ENCODE measurements at places on chromosomes 11 and 22.

- DNase-seq = no peak
Observed at GRCh38 chr11:118265954-118266353, 1.9 kb upstream of the MPZL2 start.

DNA sequence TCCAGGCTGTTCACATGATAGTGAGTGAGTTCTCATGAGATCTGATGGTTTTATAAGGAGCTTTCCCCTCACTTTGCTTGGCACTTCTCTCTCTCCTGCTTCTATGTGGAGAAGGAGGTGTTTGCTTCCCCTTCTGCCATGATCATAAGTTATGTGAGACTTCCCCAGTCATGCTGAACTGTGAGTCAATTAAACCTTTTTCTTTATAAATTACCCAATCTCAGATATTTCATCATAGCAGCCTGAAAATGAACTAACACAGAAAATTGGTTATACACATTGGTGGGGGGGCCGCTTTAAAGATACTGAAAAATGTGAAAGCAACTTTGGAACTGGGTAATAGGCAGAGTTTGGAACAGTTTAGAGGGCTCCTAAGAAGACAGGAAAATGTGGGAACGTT is 741.1 kb upstream of the LUZP2 start:
- DNase-seq = no peak

DNA sequence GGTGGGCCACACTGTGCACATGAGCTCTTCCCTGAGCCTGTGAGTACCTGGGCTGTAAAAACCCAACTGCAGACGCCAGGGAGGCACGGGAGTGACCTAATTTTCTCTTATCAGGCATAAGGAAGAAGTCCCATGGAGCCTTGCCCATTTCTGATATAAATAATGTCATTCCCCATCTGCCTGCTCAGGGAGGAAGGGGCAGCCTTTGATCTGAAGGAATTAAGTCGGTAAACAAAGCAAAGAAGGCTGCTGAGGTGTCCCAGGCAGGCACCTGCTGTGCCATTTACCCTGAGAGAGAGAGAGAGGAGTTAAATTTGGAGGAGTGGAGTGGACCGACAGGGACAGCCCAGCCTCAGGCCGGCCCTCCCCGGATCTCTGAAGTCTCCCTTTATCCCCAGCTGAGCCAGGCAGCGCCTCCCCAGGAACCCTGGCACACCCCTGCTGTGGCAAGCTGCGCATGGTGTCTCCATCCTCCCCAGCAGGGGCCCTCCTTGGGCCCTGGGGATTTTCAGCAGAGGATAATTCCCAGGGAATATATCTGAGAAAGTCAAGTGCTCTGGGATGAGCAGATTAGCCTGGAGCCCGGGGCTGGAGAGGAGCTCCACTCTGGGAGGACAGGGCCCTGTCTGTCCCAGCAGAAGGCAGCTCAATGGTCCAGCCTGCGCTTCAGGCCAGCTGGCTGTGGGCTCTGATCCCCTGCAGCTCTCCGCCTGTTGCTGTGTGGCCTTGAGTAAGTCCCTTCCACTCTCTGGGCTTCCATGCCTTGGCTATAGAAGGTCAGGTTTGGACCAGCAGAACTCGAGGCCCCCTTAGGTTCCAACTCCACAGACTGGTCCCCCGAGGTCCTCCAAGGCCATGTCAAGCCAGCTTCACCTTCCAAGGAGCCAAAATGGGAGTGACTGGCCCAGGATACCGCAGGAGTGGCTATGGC is 17.5 kb upstream of the CABP7 start:
- no peak for DNase-seq

DNA sequence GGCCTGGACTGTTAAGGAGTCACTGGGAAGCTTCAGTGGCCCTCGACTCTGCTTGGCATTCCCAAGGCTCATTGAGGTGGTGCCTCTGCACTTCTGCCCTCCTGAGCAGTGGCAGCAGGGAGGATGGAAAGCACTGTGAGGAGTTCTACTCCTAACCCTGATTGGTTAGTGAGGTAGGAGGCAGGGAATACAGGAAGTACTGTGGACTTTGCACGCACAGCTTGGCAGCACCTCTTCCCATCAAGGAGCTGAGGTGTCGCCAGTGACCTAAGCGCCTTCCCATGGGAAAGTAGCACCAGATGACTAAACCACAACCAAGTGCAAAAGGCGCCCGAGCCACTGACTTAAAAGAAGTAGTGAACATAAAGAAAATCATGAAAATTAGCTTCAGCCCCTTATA is 152.5 kb upstream of the CADM1 start:
- DNase-seq = no peak

DNA sequence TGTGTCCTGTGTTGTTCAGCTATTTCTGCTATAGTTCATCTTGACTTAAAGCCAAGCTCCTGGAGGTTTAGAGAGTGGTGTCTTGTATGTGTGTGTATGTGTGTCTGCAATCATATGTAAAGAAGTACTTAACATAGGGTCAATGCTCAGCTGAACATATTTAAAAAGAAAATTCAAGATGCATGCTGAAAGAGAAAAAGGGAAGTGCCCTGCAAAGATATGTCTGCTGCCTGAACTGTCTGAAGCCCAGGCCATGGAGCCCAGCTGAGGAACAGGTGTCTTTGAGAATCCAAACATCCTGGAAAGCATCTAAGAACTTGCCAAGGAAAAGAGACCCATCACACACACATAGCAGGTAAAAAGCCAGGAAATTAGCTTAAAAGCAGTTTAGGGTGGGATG is 6.6 kb downstream of the TCN1 start:
- DNase-seq = no peak

DNA sequence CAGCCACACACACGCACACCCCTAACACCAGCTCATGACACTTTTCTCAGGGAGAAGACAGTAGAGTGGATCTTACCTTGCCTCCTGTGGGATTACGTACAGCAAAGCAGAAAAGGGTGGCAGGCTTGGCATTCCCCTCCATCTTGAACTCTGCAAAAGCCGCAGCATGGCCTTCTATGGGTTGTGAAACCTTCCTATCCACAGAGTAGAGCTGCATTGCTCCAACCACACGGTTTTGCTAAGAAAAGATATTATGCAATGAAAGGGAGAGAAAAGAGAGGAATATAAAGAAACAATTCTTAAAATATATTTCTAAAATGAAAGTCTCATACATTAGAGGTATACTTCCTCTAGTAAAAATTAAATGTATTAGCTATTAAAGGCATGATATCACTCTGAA is 48.8 kb downstream of the CLTCL1 start:
- DNase-seq = no peak

DNA sequence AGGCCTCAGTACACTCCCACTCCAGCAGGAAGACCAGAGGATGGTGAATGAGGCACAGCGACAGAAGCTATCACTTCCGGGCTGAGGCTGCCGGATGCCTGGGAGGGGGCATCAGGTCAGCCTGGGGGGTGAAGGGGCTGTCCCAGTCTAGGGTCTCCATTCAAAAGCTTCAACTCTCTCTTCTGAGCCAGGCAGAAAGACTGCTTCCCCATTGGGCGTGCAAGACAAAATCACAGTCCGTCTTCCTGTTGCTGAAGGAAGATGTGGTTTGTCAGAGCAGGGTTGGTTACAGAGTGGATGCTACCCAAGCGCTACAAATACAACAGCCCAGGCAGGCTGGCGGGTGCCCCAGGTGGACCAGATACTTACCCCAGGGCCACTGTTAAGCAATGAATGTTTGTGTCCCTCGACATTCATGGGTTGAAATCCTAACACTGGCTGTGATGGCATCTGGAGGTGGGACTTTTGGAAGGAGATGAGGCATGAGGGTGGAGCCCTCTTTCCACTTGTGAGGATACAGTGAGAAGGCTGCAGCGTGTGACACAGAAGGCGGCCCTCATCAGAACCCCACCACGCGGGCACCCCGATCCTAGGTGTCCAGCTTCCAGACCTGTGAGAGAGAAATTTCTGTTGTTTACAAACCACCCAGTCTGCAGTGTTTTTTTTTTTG is 12.0 kb downstream of the UPK3A start:
- DNase-seq = no peak

- no peak for DNase-seq
Observed at GRCh38 chr11:67366961-67367760, 6.2 kb downstream of the CLCF1 start.

GRCh38 chr11:92865352-92865751 is 104.1 kb upstream of the MTNR1B start:
- DNase-seq = no peak

Measured in NCI-H1930 (cell line).